NCI-H510A treated with DMSO at 0.1 percent for 48 hours (cell line): ENCODE measurements at places on chromosomes 3 and 15.

- DNase-seq: no peak
Measured at GRCh38 chr3:124057420-124057819, 65.5 kb upstream of the ROPN1 start.

DNA sequence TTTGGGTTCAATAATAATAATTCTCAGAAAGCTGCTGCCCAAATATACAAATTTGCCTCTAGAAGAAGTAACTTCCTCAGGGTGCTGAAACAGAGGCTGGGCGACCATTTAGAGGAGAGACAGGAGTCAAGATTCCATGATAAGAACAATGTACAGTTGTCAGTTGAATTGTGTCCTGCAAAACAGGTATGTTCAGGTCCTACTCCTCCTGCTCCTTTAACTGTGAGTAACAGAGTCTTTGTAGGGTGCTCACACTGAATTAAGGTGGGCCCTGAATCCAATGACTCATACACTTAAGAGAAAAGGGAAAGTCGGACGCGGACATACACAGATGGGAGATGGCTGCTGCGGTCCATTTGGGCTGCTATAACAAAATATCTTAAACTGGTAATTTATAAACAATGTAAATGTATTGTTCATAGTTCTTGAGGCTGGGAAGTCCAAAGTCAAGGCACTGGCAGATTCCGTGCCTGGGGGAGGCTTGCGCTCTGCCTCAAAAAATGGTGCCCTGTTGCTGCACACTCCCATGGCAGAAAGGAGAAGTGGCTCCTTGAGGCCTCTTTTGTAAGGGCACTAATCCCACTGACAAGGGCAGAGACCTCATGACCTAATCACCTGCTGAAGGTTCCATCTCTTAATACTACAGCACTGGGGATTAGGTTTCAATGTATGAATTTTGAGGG is 55.1 kb downstream of the MB21D2 start:
- DNase-seq: no peak

GRCh38 chr15:62993066-62993465 is 49.5 kb upstream of the TPM1 start:
- no peak for DNase-seq

DNA sequence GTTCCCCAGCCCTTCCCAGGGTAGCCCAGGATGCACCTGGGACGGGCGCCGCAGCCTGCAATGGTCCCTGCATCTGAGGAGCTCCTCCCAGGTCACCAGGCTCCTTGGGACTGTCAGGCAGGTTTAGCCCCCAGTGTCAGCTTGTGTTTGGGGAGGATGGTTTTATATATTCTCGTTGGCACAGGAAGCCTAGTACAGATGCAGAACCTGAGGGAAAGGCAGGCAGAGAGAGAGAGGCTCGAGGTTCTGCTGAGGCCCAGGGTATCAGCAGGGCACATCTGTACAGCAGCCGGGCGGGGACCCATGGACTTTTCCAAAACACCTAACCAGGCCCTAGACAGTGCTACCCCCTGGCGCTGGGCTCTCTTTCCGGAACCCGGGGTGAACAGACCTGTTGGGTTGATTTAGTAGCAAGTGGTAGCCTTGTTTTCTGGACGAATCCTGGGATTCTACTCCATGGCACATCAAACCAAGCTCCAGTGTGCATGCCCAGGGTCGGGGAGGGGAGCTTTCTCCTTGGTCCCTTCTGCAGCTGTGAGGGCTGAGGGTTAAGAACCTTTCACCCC is 8.6 kb downstream of the PAK6 start:
- DNase-seq: no peak

- no peak for DNase-seq
Measured at GRCh38 chr15:95864467-95864886, 466.0 kb upstream of the NR2F2 start.

DNA sequence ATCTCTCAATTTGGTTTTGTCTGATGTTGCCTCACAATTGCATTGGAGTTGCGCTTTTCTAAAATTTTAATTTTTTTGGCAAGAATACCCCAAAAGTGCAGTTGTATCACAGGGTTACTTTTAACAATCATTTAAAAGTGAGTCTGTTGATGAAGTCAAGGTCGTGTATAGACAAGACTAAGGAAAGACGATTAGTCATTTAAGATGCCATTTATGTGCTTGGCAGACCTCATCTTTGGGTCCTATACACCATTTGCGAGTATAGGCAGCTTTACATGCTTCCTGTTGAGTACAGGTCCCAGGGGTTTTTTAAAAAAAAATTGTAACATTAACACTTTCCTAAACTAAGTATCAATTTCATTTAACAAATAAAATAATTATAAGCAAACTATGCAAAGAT is 12.5 kb downstream of the ARNT2 start:
- no peak for DNase-seq

- no peak for DNase-seq
Measured at GRCh38 chr15:77030928-77031375, 36.0 kb downstream of the PSTPIP1 start.

GRCh38 chr3:133576169-133576568 is 2.7 kb downstream of the CDV3 start:
- no peak for DNase-seq

DNA sequence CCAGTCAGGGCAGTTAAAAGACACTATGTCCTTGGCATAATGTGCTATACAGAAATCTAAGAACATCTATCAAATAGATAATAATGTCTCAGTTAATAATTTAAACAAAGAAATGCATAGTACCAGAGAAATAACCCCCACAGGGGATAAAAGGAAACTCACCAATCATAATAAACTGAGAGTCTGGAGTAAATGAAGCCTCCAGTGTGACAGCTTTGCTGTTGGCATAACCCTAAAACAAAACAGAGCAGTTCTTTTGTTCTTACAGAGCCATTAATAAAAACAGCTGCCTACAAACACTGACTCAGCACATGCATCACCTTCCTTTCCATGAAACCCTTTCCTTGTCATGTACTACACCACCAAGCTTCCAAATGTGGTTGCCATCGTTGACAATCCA is 13.5 kb downstream of the PPM1M start:
- DNase-seq: no peak

- no peak for DNase-seq
Measured at GRCh38 chr15:68814596-68814995, 6.1 kb downstream of the ANP32A start.

GRCh38 chr3:159904455-159904854 is 84.2 kb upstream of the IL12A start:
- no peak for DNase-seq

GRCh38 chr15:75368689-75369239 is 357 bp upstream of the MAN2C1 start:
- no peak for DNase-seq

- DNase-seq: no peak
Measured at GRCh38 chr3:116280130-116280740, 165.1 kb downstream of the LSAMP start.

- DNase-seq: no peak
Measured at GRCh38 chr3:53182764-53183355, 21.9 kb downstream of the PRKCD start.

DNA sequence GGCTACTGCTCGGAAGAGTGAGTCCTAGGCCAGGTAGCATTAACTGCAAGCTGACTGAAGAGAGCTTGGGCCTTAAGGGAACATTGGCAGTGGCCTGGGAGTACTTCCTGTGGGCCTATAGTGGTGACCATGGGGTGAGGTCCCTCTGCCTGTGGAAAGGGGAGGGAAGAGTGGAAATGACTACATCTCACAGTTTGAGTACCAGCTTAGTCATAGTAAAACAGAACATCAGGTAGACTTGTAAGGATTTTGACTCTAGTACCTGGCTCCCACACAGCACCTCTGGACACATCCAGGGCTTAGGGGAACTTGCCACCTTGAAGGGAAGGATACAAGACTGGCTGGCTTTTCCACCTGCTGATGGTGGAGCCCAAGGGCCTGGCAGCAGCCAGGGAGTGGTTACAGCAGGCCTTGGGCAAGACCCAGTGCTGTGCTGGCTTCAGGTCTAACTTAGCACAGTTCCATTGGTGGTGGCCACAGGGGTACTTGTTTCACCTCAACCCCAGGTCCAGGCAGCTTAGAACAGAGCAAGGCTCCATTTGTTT is 147.8 kb downstream of the SLC9A9 start:
- DNase-seq: no peak

DNA sequence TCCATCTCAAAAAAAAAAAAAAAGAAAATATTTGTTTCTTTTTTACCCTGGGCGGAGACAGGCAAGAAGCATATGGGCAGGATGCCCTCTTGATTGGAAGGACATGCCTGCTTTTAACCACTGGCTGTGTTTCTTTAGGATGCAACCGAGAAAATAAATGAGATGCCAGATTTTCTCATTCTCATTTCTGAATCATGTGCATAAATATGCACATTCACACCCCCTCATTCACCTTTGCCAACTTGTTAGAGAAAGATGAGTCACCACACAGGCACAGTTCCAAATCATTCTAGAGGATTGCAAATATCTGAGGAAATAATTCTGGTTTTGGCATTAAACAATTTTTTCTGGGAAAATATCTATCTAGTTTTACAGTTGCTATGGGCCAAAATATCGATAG is 3.3 kb downstream of the LIPH start:
- DNase-seq: no peak

GRCh38 chr15:56532721-56533460 is 68.0 kb upstream of the MNS1 start:
- DNase-seq: peak; percentile 19

- no peak for DNase-seq
Measured at GRCh38 chr3:72899349-72899765, 11.5 kb downstream of the GXYLT2 start.

GRCh38 chr3:127171320-127171719 is 21.6 kb upstream of the PRR23E start:
- no peak for DNase-seq

- DNase-seq: no peak
Measured at GRCh38 chr3:150124142-150124541, 153.4 kb upstream of the PFN2 start.

DNA sequence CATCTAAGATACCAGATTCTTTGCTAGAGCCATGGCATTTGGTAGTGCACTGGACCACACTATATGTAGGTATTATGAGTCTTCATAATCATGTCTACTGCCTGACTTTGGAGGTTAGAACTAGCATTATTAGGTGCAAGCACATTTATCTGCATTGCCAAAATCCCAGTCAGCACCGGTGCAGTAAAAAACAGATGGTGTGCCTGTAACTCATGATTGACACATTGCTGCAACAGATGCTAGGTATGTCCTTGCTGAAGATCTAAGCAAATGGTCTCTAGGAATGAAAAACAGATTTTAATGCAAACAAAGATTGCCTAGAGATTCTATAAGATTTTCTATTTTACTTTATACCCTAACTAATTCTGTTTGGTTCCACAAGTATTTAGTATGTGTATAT is 47.7 kb downstream of the MYO5A start:
- DNase-seq: no peak
